Activated CD8-positive, alpha-beta memory T cell treated with anti-CD3 and anti-CD28 coated beads for 24 hours (primary cell): ENCODE measurements at places on chromosomes 1 and 21.

GRCh38 chr21:43917515-43918384, 52.7 kb downstream of the AGPAT3 start:
- DNase-seq: peak; percentile 73

- no peak for DNase-seq
These were observed 4.1 kb downstream of the ADORA1 start for GRCh38 chr1:203131548-203132200.

GRCh38 chr21:27570306-27570868, 603.5 kb upstream of the ADAMTS5 start:
- no peak for DNase-seq

DNA sequence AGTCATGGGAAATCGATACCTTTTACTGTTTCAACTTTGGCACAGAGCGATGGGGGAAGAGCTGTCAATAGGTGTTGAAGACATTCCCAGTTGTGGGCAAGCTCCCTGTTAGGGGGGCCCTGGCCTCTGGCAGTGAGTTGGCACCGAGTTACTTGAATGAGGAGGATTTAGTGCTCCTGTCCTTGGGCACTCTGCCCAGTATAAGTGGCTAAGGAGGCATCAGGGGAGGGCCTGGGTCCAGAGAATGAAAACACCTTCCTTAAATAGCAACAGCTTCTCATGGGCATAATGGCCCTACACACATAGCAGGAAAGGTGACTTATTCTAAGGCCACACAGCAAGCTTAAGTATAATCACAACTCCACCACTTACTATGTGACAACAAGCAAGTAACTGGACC, 664.4 kb downstream of the PTPRU start:
- no peak for DNase-seq

DNA sequence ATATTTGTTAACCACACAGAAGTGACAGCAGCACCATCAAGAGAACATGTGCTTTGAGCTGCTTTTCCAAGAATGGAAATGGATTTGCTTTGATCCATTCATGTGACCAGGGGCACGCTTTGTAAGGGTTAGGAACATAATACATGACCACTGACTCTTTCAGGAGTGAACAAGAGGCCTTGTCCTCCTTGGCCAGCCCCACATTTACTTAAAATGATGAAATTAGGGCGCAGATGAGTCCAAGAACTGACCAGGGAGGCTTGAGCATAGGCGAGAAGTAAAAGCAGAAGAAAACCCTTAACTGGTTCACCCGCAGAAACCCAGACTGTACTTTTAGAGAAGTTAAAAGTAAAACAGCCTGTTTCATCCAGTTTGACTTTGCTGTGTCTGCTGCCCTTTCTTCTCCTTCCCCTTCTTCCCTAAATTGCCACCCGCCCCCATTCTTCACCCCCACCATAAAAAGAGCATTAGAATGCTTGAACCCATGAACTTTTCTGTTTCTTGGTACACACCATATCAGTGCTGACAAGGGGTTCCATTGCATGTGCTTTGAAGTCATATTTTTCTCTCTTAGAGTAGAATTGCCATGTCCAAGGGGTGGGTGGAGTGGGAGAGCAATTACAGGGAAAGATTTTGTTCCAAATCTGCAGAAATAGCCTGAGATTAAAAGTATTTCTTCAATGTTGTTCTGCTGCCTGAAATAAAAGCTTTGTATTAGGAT, 2.6 kb upstream of the GLUL start:
- no peak for DNase-seq

GRCh38 chr1:104768466-104768865, 1018.8 kb downstream of the AMY1C start:
- DNase-seq: no peak

- DNase-seq: no peak
These were observed 62.3 kb downstream of the LYPLAL1 start for GRCh38 chr1:219235903-219236481.

GRCh38 chr1:107933736-107934135, 31.2 kb downstream of the VAV3 start:
- DNase-seq: no peak

- no peak for DNase-seq
These were observed 69.7 kb upstream of the ZC3H12A start for GRCh38 chr1:37404711-37405110.

DNA sequence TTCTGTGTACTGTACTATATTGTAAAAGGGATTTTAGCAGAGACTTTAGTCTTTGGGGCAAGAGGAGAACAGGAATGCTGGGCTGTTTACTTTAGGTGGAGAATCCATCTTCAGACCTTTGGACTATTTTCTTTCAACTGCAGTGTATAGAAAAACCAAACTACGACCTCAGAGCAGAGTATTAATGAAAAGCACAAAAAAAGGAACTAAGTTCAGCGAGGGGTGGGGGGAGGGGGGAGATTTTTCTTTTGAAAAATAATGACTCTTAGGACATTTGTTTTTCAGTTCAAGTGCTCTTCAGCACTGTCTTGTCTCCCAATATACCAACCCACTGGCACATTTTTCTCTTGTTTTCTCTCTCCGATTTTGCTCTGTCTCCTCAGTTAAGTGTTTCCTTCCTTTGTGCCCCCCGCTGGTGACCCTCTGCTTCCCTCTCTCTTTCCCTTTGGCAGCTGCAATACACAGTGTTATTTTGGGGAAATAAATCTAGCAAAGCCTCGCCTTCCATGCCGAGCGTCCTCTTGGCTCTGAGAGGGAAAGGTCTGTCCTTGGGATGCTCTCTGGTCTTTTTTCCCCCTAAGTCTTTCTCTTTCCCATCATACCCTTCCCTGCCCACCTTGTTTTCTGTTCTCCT, 44.8 kb downstream of the ACP6 start:
- DNase-seq: no peak

- DNase-seq: peak; percentile 92
These were observed at the start of gene RCAN3 for GRCh38 chr1:24502709-24503058. Gene RCAN3 (plus strand): TSS chr1:24502836. CDS start chr1:24514373, 11,537 bp downstream.

GRCh38 chr1:16296643-16297042, 55.6 kb downstream of the FBXO42 start:
- DNase-seq: no peak

DNA sequence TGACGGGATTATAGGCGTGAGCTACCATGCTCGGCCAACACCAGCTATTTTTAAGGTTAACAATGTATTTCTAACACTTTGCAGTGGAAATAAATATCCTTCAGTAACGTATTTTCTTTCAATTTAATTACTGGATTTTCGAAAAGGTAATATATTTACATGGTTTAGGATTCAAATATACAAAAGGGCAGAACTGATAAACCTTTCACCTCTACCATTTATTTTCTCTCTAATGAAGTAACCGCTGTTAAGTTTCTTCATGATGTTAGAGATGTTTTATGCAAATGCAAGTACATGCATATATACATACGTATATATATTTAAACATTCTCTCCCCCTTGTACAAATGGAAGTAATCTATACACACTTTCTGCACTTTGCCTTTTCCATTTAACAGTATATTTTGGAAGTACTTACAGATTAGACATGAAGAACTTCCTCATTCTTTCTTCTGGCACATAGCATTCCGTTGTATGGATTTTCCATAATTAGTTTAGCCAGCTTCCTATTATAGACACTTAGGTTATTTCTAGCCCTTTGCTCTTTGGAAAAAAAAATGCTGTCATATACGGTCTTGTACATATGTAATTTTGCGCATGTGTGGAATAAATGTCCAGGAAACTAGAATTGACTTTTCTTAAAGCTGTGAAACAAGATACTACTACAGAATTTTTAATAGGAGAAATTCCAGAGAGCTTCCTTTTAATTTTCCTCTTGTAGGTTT, 14.9 kb upstream of the HJV start:
- no peak for DNase-seq

GRCh38 chr1:53343831-53344668, 16.2 kb upstream of the LRP8 start:
- DNase-seq: peak; percentile 53

GRCh38 chr1:111600886-111601386, 18.7 kb upstream of the RAP1A start:
- DNase-seq: no peak

GRCh38 chr21:38267991-38268863, 11.4 kb downstream of the KCNJ15 start:
- no peak for DNase-seq

- peak; percentile 73 for DNase-seq
These were observed 15.2 kb downstream of the ITPKB start for GRCh38 chr1:226723657-226724532.

DNA sequence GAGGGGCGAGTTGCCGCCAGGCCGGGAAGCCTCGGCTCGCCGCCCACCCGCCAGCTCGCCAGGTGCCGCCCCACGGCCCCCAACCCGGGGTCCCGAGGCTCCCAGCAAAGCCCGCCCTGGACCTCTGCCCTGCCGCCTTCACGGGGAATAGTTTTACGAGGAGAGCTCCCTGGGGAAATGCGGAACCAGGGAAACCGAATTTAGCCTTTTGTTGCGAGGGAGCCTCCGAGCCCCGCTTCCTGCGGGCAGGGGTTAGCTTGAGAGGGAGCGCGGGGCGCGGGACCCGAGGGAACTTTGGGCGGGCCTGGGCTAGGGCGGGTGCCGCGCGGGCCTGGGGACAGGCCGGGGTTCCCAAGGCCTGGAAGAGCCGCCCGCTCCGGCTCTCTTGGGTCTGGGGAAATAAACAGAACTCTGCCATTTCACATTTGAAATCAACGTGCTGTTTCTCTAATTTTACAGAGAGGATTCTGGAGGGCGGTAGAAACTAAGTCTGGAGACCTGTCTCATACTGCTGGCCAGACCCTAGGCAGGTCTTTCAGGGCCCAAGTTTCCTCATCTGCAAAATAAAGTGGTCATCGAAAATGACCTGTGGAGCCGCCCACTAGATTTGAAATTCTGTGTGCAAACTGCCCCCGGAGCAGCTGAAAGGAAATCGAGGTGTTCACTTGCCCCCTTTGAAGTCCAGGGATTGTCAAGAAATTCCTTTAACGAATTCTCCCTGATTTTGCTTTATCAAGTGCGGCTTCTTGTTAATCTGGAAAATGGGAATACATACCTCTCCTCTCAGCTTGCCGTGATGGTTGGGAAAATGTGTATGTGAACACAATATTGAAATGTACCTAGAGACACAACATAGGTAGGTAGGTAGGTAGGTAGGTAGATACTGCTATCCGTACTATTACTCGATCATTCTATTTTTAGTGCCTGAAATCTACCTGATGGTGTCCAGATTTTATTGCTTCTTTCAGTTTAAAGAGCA, 749 bp upstream of the GLUL start:
- DNase-seq: peak; percentile 66

DNA sequence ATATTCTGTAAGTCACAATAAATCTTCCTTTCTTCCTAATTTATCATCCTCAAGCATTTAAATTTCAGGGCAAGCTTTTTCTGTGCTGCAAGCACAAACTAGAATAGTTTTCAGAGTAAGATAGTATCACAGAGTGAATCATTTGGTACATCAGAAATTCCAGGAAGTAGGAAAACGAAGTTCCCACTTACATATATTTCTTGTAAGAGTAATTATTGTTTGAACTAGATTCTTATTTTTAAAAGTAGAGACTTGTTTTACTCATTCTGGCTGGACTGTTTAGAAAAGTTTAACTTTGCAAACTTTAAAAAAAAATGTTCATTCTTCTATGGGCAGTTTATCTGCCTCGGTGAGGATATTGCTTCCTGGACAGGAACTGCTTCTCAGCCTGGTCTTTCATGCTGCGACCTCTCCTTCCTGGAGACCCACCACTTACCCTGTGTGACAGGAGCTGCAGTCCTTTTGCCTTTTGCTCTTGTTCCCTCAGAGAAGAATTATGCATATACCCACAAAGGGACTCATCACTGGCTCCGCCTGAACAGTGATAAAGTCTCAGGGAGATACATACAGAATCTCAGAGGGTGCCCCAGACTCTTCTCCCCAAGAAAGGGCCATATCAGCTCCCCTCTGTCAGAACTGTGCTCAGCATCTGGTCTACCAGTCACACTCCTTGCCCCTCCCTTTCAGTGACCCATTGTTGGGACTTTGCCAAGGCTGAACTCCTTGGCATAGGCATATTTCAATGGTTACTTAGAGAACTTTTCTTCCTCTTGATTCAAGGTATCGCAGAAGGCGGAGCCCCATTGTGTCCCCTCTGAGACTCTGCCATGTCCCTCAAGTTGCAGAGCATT, 102.7 kb upstream of the CD55 start:
- DNase-seq: no peak

DNA sequence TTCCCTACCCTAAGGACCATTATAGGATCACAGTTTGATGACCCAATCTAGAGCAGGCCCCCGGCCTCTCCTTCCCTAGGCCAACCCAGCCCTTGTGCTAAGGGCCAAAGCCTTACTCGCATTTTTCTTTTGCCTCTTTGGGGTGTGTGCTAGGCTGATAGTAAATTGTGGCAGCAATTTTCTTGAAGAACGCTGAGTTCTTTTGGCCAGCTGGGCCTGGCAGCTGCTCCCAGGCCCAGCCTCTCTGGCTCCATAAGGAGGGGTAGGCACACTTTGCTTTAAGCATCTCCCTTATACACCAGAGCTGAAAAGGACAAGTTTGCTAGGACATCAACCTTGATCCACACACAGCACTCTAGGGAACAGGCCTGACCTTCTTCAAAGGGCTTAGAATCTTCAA, 4.2 kb downstream of the OLFML2B start:
- DNase-seq: no peak

DNA sequence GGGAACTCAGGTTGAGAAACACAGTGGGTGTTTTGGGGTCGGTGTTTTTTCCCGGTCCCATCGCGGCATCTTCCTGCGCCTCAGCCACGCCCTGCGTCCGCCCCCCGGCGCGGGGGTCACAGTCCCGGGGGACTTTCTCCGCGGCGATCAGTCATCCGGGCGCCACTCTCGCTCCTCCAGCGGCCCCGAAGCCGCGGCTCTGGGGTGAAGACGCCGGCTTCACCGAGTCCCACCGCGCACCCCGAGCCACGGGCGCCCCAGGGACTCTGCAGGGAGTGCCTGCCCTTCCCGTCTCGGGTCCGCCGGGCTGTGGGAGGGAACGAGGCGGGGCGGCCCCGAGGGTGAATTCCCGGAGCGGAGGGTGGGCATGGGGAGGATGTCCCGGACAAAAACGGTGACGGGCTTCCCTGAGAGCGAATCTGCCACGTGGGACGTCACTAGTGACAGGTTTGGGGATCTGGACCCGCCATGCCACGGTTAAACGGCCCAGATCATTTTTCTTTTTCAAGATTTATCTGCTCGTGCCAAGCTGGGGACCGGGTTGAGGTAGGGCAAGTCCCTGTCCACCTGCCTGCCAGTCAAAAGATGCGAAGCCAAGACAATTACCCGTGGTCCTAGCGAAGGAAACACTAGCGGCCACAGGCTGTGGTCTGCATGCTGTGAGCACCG, 717 bp upstream of the BATF3 start:
- DNase-seq: peak; percentile 92

DNA sequence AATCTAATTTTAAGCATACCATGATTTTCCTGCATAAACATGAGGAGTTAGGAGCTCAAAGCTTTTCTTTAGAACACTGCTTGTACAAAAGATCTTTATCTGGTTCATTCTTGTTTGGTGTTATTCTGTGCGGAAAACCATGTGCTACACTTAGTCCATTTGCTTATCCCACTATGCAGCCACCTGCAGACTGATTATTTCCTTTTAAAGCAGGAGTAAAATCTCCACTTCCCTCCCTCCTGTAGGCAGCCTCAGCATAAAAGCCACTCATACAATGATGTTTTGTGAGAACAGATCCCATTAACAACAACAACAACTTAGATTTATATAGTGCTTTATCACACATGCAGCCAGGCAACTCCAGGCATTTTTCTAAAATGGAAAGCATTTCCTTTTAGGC, 355.3 kb upstream of the NEGR1 start:
- DNase-seq: no peak
